ENCODE measurements at places on chromosomes 3 and 15. TPM values are rescaled to one million over a fixed set of nuclear protein-coding genes. Genes with fewer than 3 reads are reported as not detected.

The OCA2 gene
- not detected for total RNA-seq

The RPUSD2 gene
- total RNA-seq = 6.9 TPM

The RYK gene
- total RNA-seq = 57.6 TPM

The THAP10 gene
- 1.0 TPM for total RNA-seq

The TRIM42 gene
- not detected for total RNA-seq

The TLR9 gene
- total RNA-seq = 0.19 TPM

The CA12 gene
- total RNA-seq = 3.1 TPM

The CTXN2 gene
- total RNA-seq = not detected

The ZNF620 gene
- 2.7 TPM for total RNA-seq

The GOLGA6L7 gene
- not detected for total RNA-seq

The RUBCN gene
- 24.3 TPM for total RNA-seq

The AGBL1 gene
- total RNA-seq = not detected

The TICRR gene
- not detected for total RNA-seq

The CCDC39 gene
- 0.64 TPM for total RNA-seq

The RBP2 gene
- 5.3 TPM for total RNA-seq

The GOLGA8S gene
- total RNA-seq = 0.26 TPM

The CDHR4 gene
- not detected for total RNA-seq

The SEMA3F gene
- total RNA-seq = 51.5 TPM

The KCNAB1 gene
- 3.6 TPM for total RNA-seq

The IMPG2 gene
- total RNA-seq = 0.13 TPM

The OXNAD1 gene
- 14.3 TPM for total RNA-seq

The STRA6 gene
- total RNA-seq = not detected

The MYZAP gene
- 65.5 TPM for total RNA-seq

The TERC gene
- 9.8 TPM for total RNA-seq

The IL17RE gene
- total RNA-seq = 20.2 TPM

The TCF12 gene
- 103 TPM for total RNA-seq

The SAMMSON gene
- not detected for total RNA-seq

The ROPN1 gene
- not detected for total RNA-seq

The NTRK3 gene
- total RNA-seq = 1.6 TPM

The SMAD6 gene
- total RNA-seq = 32.2 TPM

The GOLGA6A gene
- not detected for total RNA-seq

Measured in mesenteric fat pad (tissue), 1 donor.